Stimulated activated CD4-positive, alpha-beta T cell treated with anti-CD3 and anti-CD28 coated beads, TNF-alpha, amount 100 ng/mL, for 48 hours (primary cell): ENCODE measurements at places on chromosomes 1 and 21.

DNA sequence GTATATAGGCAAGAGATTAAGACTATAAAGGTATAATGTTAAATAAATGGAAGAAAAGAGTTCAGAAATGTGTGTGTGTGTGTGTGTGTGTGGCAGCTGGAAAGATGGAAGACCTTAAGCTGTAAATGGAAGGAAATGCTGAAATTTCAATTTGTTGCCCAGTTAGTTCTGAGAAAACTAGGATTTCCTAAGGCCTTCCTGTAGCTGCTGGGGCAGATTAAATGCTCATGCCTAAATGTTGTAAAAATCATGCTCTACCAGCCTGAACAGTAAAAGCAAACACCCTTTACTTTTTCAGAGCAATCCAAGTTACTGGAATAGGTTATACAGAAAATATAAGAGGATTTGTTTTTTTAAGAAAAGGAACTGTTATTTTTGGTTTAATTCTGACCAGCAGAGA, 8.3 kb downstream of the ADCY10 start:
- no peak for DNase-seq

DNA sequence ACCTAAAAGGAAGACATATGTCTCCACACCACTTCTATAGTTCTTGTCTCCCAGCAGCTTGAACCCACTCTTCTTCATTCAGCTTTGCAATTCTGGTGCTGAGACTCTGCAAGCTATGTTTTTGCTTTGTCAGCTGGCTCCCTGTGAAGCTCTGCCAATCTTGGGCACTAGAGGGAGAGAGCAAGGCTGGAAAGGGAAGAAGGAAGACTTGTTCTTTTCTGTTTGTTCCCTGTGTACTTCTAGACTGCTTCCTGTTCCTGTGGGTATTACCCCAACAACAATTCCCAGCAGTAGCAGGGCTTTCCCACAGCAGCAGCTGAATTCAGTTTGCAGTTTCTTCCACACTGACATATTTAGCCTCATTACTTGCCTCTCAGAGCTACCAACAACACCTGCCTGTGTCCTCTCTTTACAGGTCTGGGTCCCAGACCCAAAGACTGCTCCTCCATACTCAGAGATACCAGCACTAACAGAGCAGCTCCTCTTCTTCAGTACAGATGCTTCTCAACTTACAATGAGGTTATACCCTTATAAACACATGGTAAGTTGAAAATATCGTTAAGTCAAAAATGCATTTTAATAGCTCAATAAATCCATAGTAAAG, 275.2 kb upstream of the NEGR1 start:
- no peak for DNase-seq

DNA sequence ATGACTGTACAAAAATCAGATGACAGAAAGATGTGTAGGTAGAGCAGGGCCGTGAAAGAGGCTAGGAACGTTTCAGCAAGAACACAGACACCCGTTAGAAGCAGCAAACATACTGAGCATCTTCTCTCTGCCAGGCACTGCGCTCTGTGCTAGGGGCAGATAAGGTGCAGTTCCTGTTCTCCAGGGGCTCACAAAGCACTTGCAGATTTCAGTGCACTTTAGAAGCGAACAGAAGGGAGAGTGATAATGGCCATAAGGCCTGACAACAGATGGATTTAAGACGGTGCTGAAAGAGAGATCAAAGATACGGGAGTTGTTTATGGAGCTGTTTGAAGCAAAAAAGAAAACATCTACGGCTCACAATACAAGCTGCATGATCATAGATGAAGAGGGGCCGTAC, 200.3 kb upstream of the FOXD3 start:
- no peak for DNase-seq

DNA sequence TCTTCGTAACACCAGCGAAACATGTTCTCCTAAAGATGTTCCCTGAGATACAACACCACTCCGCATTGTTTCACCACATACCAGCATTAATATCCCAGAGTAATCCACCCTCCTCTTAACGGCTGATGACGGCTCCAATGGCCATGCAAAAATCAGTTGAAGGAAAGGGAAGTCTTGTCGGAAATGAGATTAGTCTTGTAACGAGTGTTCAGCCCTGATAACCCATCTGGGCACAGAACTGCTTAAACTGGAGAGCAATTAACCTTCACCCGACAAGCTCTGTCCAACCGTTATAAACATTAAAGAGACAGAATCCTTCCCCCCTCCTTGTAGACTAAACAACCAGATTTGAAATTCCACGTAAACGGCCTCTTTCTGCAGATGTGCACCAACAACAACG, 21.9 kb downstream of the ERG start:
- no peak for DNase-seq

- DNase-seq: no peak
Observed at GRCh38 chr1:23611601-23612327, 52.5 kb upstream of the ID3 start.

DNA sequence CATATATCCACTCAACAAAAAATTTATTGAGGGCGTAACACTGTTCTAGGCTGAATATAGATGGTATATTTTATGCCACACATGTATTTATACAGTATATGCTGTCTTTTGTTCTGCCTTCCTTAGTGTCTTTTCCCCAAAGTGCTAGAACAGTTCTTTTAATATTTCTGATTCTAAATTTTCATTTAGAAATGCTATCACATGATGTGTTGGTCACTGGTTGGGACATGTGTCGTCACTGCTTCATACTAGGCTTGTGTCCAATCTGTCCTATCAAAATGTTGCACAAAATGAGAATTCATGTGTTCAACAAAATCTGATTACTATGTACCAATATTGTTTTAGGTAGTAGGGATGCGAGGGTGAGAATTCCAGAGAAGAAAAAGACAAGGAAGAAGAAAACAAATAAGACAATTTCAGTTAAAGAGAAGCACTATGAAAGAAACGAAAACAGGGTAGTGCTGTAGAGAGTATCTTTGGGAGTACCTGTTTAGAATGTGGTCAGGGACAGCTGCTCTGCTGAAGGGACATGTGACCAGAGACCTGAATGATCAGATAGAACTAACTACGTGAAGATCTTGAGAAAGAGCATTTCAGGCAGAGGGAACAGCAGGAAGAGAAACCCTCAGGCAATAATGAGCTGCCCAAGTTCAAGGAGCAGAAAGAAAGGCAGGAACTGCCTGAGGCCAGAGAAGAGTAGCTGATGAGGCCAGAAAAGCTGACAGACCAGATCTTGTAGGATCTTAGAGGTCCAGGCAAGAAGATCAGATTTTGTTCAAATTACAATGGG, 1.3 kb downstream of the KMO start:
- no peak for DNase-seq

GRCh38 chr1:84365225-84366221, 32.8 kb upstream of the DNASE2B start:
- DNase-seq: no peak

DNA sequence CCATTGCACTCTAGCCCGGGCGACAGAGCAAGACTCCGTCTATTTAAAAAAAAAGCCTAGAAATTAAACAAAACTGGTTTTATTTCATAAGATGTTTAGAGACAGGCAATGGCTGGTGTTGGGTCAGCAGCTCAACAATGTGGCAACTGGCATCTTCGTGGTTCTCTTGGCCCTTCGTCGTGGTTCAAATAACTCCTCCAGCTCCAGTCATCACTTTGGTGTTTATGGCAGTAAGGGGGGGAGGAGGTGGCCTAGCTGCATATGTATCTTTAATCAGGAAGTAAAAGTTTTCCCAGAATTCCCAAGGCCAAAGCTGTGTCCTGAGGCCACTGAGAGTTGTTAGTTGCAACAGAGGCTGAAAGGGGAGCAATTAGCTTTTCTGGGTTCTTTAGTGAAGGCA, 13.0 kb upstream of the LTN1 start:
- no peak for DNase-seq

DNA sequence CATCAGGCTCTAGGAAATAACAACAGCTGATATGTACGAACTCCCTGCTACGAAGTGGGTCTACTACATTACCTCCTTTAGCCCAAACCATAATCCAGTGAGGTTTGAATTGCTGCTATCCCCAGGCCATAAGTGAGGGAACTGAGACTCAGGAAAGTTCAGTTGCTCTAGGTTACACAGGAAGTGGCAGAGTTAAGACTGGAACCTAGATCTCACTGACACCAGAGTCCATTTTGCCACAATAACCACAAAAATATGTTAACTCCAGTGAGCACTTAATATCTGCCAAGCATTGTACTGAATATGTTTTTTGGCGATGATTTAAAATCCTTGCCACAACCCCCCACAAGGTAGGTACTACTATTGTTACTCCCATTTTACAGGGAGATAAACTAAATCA, 8.9 kb upstream of the TADA1 start:
- DNase-seq: no peak

GRCh38 chr1:185528084-185528676, 206.0 kb upstream of the HMCN1 start:
- no peak for DNase-seq

GRCh38 chr1:43882763-43883162, 50.8 kb upstream of the ARTN start:
- DNase-seq: no peak

DNA sequence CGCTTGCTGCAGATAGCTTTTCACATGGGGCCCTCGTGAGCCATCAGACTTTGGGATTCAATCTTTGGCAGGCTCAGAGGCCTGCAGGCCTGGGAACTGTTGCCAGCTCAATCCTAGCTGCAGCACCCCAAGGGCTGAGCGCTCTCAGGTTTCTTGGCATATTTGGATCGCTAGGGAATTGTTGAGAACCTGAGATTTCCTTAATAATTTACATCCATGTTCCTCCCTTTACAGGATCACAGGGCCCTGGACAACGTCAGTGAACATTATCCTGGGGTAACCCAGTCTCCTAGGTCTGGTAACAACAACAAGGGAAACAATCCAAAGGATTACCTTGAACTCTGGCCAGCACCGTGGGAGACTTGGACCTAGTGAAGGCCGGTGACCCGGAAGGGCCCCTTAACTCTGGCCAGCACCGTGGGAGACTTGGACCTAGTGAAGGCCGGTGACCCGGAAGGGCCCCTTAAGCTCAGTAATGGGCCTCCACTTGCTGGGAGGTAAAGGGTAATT, 49.3 kb upstream of the NEK2 start:
- no peak for DNase-seq

DNA sequence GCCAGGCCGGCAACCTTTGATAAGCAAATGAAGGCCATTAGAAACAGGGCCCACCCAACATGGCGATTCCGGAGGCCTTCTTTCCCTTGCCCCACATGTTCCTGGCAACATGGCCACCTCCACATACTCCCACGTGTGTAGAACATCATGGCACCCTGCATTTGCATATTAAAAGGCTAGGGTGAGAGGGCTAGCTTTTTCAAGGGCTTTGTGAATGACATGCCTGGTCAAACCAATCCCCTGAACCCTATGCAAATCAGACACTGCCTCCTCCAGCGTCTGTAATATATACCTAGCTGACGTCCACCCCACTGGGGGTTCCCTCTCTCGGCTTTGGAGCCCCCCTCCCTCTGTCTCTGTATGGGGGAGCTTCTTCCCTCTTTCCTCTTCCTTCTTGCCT, 1.6 kb downstream of the ADCY10 start:
- DNase-seq: no peak

DNA sequence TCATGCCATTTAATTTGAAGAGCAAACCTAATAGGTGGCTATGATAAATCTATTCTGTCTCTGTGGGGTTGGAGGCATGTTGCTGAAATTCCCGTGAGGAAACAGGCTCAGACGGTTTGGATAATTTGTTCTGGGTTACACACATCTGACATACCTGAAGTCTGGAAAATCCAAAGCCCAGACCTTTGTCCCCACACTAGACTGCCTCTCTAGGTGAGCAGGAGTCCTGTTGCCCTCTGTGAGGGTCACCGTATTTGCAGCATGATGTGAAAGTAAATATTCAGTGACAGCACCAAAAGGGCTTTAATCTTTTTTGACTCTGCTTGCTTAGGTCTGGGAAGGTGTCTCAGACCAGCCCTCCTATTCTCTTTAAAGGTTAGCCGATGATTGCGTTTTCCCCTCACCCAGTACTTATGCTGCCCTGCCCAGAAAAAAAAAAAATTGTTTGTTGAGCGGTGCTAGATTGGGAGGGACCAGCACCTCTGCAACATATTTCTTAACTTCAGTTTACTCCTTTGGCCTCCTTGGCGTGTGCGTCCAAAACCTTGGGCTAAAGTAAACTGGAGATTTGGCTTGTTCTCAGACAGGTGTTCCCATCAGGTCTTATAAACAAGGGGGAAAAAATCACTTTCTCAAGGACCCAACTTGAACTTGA, 67.0 kb downstream of the CACHD1 start:
- no peak for DNase-seq

DNA sequence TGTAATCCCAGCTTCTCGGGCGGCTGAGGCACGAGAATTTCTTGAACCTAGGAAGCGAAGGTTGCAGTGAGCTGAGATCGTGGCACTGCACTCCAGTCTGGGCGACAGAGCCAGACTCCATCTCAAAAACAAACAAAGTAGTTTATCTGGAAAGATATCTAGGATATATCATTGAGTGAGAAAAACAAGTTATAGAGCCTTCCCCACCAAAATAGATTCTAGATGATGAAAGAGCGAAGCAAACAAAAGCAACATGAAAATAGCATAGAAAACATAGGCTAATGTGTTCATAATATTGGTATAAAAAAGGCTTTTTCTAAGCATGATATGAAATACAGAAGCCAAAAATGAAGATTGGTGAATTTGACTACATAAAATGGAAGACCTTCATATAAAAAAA, 52.1 kb downstream of the ZFYVE9 start:
- no peak for DNase-seq

GRCh38 chr1:168726281-168726680, 2.7 kb downstream of the DPT start:
- no peak for DNase-seq

DNA sequence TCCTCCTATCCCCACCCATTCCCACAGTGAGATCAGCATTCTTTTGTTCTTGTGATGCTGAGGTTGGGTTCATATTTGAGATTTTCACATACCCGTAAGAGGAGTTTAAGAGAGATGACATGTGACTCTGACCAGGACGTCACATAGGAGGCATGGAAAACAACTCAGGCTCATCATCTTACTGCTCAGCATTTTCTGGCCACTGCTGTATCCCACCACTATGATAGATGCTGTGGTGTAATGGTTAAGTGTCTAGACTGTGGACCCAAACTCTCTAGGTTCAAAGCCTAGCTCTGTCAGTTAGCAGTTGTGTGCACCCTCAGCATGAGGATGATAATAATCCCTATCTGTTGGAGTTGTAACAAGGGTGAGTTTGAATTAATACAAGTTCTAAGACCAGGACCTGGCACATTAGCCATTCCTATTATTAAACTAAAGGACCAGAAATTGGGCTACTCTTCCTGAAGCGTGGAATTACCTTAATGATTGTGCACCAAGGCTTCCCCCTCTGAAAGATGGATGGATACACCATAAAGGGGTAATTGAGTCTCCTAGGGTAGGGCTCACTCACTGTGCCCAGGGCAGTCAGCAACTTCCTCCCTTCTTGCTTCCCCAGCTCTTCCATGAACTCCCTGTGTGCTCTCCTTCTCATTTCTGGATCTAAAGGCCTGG, 40.9 kb downstream of the LGR6 start:
- DNase-seq: no peak

- no peak for DNase-seq
Observed at GRCh38 chr1:150154143-150154542, 4.4 kb downstream of the PLEKHO1 start.
